NCI-H510A treated with DMSO at 0.1 percent for 48 hours (cell line): ENCODE measurements at places on chromosomes 5 and 9.

DNA sequence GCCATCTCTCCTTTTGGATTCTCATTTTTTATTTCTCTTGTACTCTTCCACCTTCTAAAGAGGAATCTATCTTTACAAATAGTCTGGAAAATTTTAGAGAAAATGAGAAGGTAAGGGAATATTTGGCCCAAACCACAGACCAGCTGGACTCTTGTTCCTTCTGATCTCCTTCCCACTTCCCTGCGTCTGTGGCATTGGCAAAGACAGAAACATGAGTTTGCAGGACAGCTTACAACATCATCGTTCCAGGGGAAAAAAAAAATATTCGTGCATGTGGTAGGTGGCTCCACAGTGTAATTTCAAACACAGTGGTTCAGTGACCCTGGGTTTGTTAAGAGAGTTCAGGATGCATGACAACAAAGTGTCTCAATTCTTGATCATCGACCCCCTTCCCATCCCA lies 755.0 kb downstream of the DNAH5 start:
- no peak for DNase-seq

GRCh38 chr5:133814152-133814551 lies 154.3 kb downstream of the C5orf15 start:
- DNase-seq: no peak

- no peak for DNase-seq
Measured at GRCh38 chr9:128100581-128100980, 26.9 kb downstream of the PTGES2 start.

DNA sequence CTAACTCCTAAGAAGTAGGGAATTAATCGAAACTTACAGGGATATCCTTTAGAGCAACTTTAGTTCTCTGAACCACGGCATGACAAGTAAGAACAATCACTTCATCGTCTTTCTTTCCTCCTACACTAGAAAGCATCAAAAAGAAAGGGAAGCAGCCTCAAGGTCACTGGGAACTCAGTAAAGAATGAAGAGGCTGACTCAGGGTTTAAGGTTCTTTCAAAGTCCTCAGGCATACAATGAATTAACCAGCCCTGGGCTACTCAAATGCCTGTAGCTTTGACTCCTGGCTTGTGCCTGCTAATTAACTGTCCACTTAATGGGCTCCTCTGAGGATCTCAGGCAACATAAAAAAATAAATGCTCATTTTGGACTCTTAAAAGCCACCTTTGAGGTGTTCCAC lies 102.0 kb downstream of the TRIM32 start:
- DNase-seq: no peak

- no peak for DNase-seq
Measured at GRCh38 chr9:68775003-68775730, 70.1 kb downstream of the PIP5K1B start.

GRCh38 chr5:55177078-55177477 lies 4.1 kb upstream of the CDC20B start:
- no peak for DNase-seq
